ENCODE measurements at places on chromosomes 16 and 17.

GRCh38 chr17:13140750-13141149, 122.9 kb upstream of the ELAC2 start:
- DNase-seq = no peak

- no peak for DNase-seq
Measured at GRCh38 chr16:10883004-10883403, 6.0 kb downstream of the CIITA start.

DNA sequence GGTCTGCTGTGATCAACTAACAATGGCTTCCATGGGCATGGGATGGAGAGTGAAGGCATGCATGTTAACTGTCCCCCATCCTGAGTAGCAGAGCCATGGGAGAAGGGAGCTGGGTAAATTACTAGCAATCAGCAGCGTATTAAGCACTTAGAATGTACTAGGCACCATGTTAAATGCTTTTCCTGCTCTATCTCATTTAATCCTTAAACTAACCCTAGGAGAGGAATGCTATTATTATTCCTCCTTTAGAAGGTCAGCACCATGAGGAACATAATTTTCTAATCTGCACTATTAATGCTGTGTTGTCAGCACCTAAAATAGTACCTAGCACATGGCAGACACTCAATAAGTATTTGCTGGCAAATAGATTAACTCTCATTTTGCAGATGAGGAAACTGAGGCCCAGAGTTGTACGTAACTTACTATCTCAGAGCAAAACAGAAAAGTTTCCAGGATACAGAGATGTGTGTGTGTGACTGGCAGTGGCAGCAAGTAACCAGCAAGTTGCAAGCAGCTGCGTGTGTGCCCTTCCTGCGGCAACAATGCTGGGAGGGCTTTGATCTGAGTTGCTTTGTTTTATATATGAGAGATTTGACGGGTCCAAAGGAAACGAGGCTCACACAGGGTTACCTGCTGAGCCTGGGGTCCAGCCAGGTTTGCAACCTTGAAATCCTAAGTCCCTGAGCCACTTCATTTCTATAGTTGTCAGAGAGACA, 6.5 kb upstream of the KLHL36 start:
- no peak for DNase-seq

DNA sequence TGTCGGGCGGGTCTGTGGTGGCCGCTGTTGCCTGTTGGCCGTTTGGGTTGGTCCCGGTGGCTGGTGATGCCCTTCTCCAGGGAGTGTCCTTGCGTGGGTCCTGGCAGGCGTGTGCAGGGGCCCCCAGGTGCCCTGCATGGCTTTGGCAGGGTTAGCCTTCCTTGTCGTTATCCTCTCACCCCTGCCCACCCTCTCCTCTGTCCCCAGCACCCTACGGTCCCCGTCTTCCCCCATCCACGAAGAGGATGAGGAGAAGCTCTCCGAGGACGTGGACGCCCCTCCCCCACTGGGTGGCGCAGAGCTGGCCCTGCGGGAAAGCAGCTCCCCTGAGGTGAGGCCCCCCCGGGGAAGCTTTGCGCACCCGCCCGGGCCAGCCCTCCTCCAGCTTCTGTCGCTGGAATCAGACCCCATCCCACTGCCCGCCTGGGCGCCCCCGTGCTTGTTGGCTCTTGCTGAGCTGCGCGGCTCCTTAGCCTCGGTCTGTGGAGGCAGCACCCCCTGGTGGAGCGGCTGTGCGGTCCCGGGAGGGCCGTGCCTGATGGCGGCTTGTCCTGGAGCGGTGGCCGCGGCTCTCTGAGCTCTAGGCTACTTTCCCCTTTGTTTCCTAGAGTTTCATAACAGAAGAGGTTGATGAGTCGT, 10.6 kb upstream of the NUDT16L1 start:
- peak; percentile 40 for DNase-seq

GRCh38 chr16:57736419-57737351, 1.1 kb downstream of the KATNB1 start:
- peak; percentile 79 for DNase-seq

DNA sequence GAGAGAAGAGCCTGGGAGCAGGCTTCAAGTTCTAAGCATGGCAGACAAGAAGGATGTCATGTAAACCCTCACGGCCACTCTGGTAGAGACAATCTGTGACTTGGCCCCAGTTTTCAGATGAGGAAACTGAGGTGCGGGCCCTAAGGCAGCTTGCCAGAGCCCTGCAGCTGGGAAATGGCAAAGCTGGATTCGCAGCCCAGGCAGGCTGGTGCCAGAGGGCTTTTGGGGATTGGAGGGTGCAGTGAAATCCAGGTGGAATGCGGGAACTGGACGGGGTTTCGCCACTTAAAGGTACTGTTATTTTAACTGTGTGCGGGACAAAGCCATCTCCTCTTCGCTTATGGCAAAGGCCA, 477 bp upstream of the OSGIN1 start:
- no peak for DNase-seq

DNA sequence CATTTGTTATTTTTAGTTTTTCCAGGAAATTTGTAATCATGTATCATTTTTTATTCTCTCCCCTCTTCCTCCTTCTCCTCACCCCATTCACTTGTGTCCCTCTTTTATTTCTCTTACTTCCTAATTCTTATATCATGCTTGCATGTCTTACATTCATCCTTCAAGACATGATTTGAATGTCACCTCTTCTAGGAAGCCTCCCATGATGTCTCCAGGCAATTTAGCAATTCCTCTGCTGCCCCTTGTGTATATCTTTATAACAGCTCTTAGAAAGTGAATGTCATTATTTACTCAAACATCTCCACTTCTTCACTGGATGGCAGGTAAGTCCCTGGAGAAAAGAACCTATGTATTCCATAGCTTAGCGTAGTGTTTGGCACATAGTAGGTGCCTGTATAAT, 7.8 kb downstream of the HNF1B start:
- DNase-seq = peak; percentile 52

GRCh38 chr17:55706808-55707773, 15.6 kb downstream of the TMEM100 start:
- DNase-seq = no peak

Data from hematopoietic multipotent progenitor cell treated with erythropoietin and hydrocortisone succinate and interleukin-3 and kit ligand, for 6 days (in vitro differentiated cells).